Stimulated activated CD4-positive, alpha-beta T cell treated with anti-CD3 and anti-CD28 coated beads, Interleukin-1b, Interleukin-23, amount 100 ng/mL, for 24 hours (primary cell): ENCODE measurements at places on chromosomes 4 and X.

DNA sequence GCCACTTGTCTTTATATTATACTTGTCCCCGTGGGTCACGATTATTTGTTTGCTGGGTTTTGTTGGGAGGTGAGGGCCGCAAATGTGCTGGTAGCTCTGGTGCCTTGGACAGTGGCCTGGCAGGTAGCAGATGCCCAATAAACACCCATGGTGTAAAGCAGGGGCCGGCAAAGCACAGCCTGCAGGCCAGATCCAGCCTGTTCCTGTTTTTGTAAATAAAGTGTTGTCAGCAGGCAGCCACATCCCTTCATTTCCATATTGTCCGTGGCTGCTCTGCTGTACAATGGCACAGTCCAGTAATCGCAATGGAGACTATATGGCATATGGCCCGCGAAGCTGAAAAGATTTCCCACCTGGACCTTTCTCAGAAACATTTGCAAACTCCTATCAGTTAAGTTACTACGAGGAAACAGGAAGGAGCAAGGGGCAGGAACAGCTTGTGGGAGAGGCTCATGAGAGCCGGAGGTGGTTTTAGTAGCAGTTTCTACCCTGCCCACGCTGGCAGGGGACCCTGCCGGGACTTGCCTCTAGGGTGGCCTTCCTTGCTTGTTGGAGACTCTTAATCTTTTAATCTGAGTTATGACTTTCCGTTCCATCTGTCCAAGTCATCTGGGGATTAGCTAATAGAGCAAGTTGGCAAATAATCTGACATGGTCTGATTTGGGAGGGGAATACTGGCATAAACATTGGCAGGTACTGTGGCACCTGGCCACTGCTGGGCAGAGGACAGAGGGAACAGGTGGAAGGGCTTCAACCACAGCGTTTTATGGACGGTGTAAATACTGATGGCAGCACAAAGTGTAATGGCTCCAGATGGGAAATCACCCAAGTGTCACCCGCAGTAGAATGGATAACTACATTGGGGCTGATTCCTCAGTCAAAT, 19.6 kb downstream of the CLCN4 start:
- DNase-seq, result no peak

DNA sequence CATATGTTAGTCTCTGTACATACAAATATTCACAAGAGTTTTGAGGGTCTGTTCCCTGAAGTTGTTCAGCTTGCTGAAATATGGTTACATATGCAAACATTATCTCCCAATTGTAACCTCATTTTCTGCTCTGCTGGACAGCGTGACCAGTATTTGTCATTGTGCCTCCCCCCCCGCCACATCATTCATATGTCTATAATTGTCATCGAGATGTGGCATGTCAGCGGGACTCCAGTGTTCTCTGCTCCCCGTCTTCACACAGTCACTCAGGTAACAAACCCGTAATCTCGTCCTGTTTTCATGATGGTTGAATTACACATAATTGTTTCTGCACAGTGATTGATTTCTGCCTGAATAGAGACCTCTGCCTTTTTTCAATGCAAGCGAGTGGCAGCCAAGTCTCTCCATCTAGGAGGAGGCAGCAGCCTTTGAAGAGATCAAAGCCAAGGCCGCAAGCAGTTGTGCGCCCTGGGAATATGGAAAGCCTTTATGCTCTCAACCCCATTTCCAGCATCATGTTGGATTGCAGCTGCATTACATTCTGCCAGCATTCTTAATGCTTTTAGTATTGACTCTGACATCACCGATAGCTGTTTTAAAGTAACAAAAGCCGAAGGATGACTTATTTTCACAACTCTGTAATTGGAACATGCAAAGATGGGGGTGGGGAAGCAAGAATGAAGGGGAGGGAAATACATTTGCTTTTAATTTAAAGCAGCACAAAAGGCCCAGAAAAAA, 27.4 kb downstream of the LEF1 start:
- DNase-seq, result no peak

GRCh38 chr4:108431986-108432385, 188.4 kb upstream of the RPL34 start:
- no peak for DNase-seq

DNA sequence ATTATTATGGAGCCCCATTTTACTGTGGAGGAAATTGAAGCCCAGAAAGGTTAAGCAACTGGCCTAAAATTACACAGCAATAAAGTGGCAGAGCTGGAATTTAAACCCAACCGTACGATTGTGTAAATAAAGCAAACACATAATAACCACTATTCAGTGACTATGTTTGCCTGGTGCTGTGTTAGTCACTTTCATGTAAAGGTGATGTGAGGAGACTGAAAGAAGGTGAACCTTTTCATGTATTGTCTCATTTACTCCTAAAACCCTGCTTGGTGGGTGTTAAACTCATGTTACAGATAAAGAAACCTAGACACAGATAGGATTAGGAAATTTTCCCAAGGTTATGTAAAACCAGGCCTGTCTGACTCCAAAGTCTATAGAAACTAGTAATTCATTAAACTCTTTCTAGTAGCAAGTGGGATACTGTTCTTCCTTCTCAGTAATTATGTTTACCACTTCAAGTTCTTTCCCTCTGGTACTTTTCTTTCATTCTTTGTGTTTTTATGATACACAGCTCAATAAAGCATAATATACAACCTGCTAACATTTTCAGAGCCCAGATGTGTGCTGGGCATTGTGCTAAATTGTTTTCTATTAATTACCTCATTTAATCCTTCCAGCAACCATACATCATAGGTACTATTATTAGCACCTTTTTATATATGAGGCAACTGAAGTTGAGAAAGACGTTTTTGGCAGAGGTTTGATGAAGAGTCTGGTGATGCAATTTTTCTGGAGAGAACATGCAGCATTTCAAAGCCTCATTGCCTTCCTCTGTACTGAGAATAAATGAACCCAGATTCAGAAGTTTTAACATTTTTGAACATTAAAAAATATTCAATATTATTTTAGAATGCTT, 202.7 kb downstream of the SPRY1 start:
- DNase-seq, result no peak

DNA sequence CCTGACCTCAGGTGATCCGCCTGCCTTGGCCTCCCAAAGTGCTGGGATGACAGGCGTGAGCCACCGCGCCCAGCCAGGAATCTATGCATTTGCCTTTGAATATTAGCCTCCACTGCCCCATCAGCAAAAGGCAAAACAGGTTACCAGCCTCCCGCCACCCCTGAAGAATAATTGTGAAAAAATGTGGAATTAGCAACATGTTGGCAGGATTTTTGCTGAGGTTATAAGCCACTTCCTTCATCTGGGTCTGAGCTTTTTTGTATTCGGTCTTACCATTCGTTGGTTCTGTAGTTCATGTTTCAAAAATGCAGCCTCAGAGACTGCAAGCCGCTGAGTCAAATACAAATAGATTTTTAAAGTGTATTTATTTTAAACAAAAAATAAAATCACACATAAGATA, 44.2 kb upstream of the SHOX start:
- DNase-seq, result no peak

GRCh38 chrX:16722481-16722880, 3.1 kb downstream of the SYAP1 start:
- DNase-seq, result no peak

DNA sequence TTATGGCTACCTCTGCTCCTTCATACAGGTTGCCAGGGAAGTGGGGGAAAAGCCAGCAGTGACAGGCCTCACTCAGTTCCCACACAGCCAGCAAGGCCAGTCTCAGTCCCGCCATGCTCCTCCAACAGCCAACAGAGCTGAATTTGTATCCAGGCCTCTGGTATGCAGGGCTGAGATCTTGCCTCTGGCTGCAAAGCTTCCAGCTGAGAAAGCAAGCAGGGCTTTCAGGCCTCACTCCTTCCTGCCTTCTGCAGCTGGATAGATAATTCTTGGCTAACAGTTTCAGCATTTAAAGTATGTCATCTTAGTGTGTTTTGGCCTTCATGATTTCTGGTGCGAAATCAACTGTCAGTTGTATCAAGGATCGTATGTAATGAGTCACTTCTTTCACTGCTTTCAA, 103.6 kb downstream of the GNL3L start:
- DNase-seq, result no peak

GRCh38 chrX:41005445-41005992, 79.7 kb upstream of the USP9X start:
- no peak for DNase-seq

DNA sequence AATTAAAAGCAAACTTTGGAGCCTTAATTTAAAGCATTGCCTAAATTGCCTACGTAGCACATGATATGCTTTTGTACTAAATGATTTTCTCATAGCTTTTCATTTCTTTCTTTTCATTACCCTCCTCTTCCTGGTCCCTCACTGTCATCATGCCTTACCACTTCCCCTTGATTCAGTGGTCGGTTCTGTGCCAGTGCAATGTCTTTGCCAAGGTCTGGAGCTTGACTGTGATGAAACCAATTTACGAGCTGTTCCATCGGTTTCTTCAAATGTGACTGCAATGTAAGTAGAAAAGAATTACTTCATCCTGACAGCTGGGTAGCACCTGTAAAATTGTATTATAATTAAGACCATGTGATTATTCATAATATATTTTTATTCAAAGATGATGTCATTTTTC, 72.5 kb downstream of the C4orf46 start:
- DNase-seq, result no peak
